ENCODE measurements at places on chromosomes 3 and 15.

GRCh38 chr3:151772825-151773480 is 39.2 kb downstream of the AADACL2 start:
- no peak overlapping the region for H3K27ac ChIP-seq
- H3K36me3 ChIP-seq: no peaks in the 10 kb centered on the region
- DNase-seq: no peak
- no peaks in the 10 kb centered on the region for H3K4me1 ChIP-seq
- H3K27me3 ChIP-seq: no peaks in the 10 kb centered on the region
- no peak overlapping the region for H3K4me3 ChIP-seq

DNA sequence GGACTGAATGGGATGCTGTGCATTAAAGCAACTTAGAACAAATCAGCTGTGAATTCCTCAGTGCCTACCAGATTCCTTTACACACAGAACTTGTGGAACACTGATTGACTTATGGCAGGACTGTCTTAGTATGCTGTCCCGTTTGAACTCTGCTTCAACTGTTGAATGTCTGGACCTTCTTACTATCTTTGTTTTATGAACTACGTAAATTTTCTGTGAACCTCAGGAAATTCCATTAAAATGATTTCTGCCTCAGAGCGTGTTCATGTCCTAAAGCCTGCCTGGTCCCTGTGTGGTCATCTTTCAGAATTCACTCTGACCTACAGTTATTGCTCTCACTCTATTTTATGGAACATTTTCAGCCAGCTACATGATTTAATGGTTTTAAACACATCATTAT is 29.4 kb upstream of the FBN1 start:
- H3K4me1 ChIP-seq: no peaks in the 10 kb centered on the region
- H3K36me3 ChIP-seq: no peaks in the 10 kb centered on the region
- no peak for DNase-seq
- no peak overlapping the region for H3K27ac ChIP-seq
- no peaks in the 10 kb centered on the region for H3K27me3 ChIP-seq
- no peak overlapping the region for H3K4me3 ChIP-seq

DNA sequence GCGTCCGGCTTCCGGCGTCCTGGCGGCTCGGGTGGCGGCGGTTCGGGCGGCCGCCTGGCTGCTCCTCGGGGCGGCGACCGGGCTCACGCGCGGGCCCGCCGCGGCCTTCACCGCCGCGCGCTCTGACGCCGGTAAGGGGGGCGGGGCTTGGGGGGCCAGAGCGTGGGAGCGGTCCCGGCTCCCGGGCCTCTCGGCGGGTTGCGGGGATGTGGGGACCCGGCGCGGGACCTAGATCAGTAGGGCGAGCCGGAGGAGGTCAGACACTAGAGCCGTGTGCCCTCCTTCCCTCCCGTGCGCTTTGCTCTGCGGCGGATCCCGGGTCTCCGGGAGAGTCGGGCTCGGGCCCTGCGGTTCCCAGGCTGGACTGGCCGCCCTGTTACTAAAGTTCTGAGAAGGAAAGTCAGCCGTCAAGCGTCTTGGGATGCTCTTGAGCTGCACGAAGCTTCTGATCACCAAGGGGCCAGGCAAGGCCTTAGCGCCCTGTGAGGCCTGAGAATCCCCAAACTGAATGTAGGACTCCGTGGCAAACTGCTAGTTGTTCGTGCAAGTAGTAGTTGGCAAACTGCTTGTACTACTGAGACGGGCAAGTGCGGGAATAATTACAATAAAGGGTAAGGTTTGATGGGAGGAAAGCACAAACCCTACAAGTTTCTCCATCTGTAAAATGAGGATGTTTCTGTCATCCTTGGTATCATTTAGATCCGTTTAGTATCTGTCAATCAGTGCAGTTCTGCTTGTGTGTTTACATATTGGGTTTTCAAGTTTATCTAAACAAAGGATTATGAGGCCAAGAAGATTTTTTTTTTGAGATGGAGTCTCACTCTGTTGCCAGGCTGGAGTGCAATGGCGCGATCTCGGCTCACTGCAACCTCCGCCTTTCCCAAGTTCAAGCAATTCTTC is 587 bp downstream of the PIGX start:
- H3K4me3 ChIP-seq: peak overlapping the region; percentile 80
- no peaks in the 10 kb centered on the region for H3K27me3 ChIP-seq
- no peaks in the 10 kb centered on the region for H3K36me3 ChIP-seq
- H3K4me1 ChIP-seq: no peaks in the 10 kb centered on the region
- peak overlapping the region; percentile 80 for H3K27ac ChIP-seq

- DNase-seq: no peak
- no peak overlapping the region for H3K4me3 ChIP-seq
- no peaks in the 10 kb centered on the region for H3K4me1 ChIP-seq
- H3K27me3 ChIP-seq: no peaks in the 10 kb centered on the region
- H3K36me3 ChIP-seq: no peaks in the 10 kb centered on the region
Observed at GRCh38 chr3:185056908-185057307, 96.0 kb downstream of the C3orf70 start.

DNA sequence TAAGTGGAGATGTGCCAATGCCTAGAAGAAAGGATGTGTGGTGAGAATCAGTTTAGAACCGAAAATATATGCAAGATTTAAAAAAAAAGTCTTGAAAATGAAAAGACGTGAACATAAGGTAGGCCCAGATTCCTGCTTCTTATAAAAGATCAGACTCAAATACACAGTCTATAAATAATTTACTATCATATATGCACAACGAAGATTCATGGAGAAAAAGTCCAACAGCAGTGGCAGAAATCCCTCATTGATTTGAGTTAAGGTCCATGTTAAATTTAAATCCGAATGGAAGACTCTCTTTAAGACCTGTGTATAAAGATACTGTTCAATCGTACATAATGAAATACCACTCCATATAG is 227.2 kb downstream of the OCA2 start:
- H3K27me3 ChIP-seq: no peaks in the 10 kb centered on the region
- no peak for DNase-seq

DNA sequence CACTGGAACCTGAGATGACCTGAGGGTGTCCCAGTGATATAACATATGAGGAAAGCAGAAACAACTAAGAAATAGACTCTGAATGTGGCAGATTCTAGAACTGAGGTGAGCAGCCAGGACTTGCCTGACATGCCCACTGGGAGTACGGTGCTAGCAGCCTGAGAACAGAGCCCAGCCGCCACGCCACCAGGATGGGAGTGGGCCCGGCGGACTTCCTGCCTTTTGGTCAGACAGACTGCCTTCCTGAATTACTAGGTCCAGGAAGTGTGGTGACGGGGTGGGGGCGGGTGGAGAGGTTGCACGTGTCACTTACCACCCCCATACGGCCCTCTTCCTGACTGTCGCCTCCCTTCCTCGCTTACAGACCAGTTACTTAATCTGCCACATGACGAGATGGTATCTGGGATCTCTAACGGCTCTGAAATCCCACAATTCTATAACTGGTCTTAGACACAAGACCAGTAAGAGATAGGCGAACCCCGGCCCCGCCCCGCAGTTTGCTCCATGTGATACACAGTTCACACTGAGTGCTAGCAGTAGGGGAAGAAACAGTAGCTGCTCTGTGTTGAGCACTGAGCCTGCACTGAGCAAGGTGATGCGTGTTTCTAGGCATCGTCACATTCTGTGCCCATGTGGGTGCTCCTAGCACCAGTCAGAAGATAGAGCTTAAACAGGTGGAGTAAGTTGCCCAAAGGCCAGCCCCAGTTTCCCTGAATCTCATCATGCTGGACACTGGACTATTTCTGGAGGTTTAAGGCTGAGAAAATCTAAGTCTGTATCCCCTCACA is 95.7 kb downstream of the CPN2 start:
- no peaks in the 10 kb centered on the region for H3K36me3 ChIP-seq
- no peak for DNase-seq
- no peak overlapping the region for H3K4me3 ChIP-seq

- H3K4me3 ChIP-seq: no peak overlapping the region
- no peaks in the 10 kb centered on the region for H3K4me1 ChIP-seq
- H3K27ac ChIP-seq: no peak overlapping the region
Observed at GRCh38 chr15:39300451-39301153, 280.3 kb upstream of the THBS1 start.

GRCh38 chr3:159872374-159873109 is 116.1 kb upstream of the IL12A start:
- no peaks in the 10 kb centered on the region for H3K36me3 ChIP-seq
- no peaks in the 10 kb centered on the region for H3K27me3 ChIP-seq
- H3K4me1 ChIP-seq: no peaks in the 10 kb centered on the region
- no peak overlapping the region for H3K4me3 ChIP-seq

- no peak overlapping the region for H3K27ac ChIP-seq
- no peaks in the 10 kb centered on the region for H3K4me1 ChIP-seq
- DNase-seq: no peak
- H3K36me3 ChIP-seq: no peaks in the 10 kb centered on the region
- H3K27me3 ChIP-seq: no peaks in the 10 kb centered on the region
- H3K4me3 ChIP-seq: no peak overlapping the region
Observed at GRCh38 chr15:37921527-37922385, 12.7 kb upstream of the TMCO5A start.

DNA sequence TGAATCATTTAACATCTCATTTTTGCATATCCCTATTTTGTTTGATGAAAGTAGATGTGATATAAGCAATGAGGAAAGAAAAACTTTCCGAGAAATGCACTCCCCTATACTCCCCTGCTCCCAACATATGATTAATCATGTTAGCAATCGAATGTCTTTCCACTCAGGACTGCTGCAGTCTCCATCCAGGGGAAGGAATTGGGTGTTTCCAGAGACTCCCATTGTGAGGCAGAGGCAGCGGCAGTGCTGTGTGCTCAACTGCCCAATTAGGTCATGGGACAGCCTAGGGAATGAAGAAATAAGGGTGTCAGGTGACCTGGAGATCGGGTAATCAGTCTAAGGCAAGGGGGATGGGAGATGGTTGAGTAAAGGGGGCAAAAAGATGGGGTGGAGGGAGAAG is 268.6 kb upstream of the MEIS2 start:
- H3K27ac ChIP-seq: no peak overlapping the region
- DNase-seq: no peak
- H3K27me3 ChIP-seq: no peaks in the 10 kb centered on the region

GRCh38 chr3:74402821-74403220 is 211.6 kb downstream of the CNTN3 start:
- H3K27me3 ChIP-seq: no peaks in the 10 kb centered on the region
- H3K36me3 ChIP-seq: no peaks in the 10 kb centered on the region
- H3K4me3 ChIP-seq: no peak overlapping the region
- H3K4me1 ChIP-seq: no peaks in the 10 kb centered on the region

DNA sequence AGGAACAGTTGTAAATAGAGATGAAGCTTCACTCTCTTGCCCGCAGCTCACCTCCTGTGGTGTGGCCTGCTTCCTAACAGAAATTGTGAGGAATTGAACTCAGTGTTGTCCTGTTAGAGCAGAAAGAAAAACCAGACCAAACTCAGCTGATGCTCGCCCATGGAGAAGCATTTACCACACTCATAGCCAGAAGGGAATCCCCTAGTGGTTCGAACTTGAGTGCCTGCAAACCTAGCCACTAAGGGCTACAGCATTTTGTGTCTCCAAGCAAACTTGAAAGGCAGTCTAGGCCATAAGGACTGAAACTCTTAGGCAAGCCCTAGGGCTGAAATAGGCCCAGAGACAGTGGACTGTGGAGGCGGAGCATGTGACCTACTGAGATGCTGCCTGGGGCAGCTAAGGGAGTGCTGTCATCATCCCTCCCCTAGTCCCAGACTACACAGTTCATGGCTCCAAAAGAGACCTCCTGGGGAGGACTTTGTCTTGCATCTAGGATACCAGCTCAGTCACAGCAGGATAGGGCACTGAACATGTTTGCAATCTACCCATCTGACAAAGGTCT is 44.5 kb upstream of the MCTP2 start:
- no peak overlapping the region for H3K4me3 ChIP-seq
- no peak for DNase-seq
- no peaks in the 10 kb centered on the region for H3K27me3 ChIP-seq
- H3K36me3 ChIP-seq: no peaks in the 10 kb centered on the region

DNA sequence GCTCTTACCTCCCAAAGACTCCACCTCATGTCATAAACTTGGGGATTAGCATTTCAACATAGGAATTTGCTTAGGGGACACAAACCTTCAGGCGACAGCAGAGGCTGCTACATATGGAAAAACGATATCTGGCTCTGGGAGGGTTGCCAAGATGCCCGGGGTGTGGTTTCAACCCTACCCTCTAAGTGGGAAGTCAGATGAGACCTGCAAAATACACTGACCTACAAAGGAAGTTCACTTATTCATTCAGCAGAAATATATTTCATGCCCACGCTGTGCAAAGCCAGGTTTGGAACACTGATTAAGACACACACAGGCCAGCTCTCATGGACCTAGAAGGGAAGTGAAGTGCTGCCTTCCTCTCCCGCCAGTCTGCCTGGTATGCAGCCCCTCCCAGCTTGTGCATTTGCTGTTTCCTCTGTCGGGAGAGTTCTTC is 239.3 kb downstream of the FEZF2 start:
- no peaks in the 10 kb centered on the region for H3K4me1 ChIP-seq
- H3K36me3 ChIP-seq: no peaks in the 10 kb centered on the region
- H3K4me3 ChIP-seq: no peak overlapping the region
- no peak overlapping the region for H3K27ac ChIP-seq
- no peak for DNase-seq
- H3K27me3 ChIP-seq: no peaks in the 10 kb centered on the region

DNA sequence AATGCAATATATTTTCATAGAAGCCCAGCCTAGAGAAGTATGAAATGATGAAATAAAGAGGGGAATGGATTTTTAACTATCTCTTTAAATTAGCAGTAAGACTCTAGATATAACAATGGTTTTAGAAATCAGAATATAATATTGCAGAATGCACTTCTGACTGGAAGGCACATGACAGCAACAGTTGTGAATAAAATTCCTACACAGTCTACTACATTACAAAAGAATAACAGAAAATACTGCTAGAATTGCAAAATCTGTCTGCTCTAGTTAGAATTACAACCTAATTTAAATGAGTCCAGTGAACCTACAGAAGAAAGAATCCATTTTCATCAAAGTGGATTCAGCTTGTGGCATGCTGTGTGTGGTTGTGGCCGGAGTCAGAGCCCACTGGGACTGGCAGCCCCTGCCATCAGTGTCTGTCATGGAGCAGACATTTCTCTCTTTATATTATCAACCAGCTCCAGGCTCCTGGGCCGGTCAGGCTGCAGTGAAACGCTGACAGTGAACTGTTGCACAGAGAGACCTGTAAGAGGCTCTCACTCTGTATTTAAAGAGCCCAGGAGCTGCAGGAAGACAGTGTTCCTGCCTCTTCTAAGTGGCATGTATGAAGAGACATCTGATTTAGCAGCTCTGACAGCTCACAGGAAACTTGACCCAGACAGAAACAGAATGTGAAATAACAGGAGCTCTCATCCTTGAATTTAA is 1523.8 kb upstream of the CADM2 start:
- no peaks in the 10 kb centered on the region for H3K4me1 ChIP-seq
- H3K4me3 ChIP-seq: no peak overlapping the region
- no peak overlapping the region for H3K27ac ChIP-seq
- DNase-seq: no peak
- no peaks in the 10 kb centered on the region for H3K27me3 ChIP-seq

GRCh38 chr3:146928421-146929059 is 323.4 kb upstream of the PLSCR5 start:
- no peaks in the 10 kb centered on the region for H3K36me3 ChIP-seq
- no peak overlapping the region for H3K27ac ChIP-seq

GRCh38 chr3:99662838-99663570 is 24.6 kb downstream of the COL8A1 start:
- no peak overlapping the region for H3K4me3 ChIP-seq

- peaks cover 28% of the 10 kb centered on the region for H3K4me1 ChIP-seq
- H3K27ac ChIP-seq: peak within 1 kb of the TSS; percentile 96
- peak within 1 kb of the TSS; percentile 70 for H3K4me3 ChIP-seq
Observed at GRCh38 chr15:52295421-52296001, at the start of gene MYO5C. MYO5C (minus strand) TSS chr15:52295804; CDS start chr15:52295636, 168 bp downstream.

- no peak overlapping the region for H3K4me3 ChIP-seq
- no peaks in the 10 kb centered on the region for H3K36me3 ChIP-seq
- no peaks in the 10 kb centered on the region for H3K27me3 ChIP-seq
Observed at GRCh38 chr15:47265686-47266085, 451.6 kb upstream of the SEMA6D start.

- H3K36me3 ChIP-seq: no peaks in the 10 kb centered on the region
- no peaks in the 10 kb centered on the region for H3K4me1 ChIP-seq
- no peak overlapping the region for H3K27ac ChIP-seq
Observed at GRCh38 chr3:31724651-31725050, 191.9 kb downstream of the STT3B start.

Data from MM.1S (cell line).